Effector CD8-positive, alpha-beta T cell (primary cell): ENCODE measurements at places on chromosomes 13 and 19.
A peak's percentile ranks its signal among the peaks of the same experiment; 100 is the strongest.

GRCh38 chr19:37537391-37537947, 30.7 kb downstream of the ZNF793 start:
- no peak for DNase-seq

GRCh38 chr19:38453596-38453995, 20.1 kb downstream of the RYR1 start:
- DNase-seq = no peak

- peak; percentile 64 for DNase-seq
Measured at GRCh38 chr13:32538143-32538620, 413 bp downstream of the N4BP2L2 start.

- no peak for DNase-seq
Measured at GRCh38 chr13:40125336-40125735, 469.9 kb downstream of the COG6 start.

GRCh38 chr13:74206061-74206561, 71.9 kb upstream of the KLF12 start:
- no peak for DNase-seq

DNA sequence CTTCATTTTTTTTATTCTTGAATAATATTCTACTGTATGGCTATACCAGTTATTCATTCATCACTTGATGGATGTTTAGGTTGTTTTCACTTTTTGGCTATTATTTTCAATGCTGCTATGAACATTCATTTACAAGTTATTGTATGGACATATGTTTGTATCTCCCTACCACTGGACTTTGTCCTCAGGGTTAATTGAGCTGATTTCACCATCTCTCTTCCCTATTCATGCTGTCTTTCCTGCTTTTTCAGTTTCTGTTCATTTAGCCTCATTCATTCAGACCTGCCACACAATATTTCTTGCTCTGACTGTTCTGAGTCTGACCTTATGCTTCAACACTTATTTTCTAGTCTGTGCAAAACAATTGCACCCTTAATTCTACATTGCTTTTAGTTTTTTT, 12.3 kb upstream of the C1QTNF9B start:
- no peak for DNase-seq

DNA sequence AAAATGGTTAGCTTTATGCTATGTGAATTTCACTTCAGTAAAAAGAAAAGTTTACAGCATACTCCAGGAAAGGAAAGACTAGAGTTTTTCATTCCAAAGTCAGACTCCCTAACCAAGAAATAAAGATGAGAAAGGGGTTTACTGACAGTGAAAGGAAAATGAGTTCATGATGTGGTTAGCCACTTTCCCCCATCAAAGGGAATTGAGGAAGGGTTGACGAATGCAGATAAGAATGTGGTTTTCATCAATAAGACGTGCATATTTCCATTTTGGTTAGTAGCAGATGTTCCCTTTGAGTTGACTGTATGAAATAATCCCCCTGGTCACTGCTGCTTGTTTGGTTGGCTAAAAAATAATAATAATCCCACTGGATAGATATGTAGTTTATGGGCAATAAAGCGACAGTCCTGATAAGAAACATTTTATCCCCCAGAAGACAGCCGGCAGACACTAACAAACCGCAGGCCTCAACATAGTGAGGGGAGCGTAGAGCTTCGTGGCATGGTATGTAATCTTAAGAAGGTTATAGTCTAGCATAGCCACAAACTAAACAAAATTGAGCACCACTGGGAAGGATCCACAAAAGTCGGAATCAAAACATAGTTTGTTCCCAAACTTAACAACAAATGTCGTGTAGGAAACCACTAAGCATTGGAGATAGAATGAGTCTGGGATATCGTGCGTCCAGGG, 114.8 kb downstream of the COL4A2 start:
- DNase-seq = no peak

DNA sequence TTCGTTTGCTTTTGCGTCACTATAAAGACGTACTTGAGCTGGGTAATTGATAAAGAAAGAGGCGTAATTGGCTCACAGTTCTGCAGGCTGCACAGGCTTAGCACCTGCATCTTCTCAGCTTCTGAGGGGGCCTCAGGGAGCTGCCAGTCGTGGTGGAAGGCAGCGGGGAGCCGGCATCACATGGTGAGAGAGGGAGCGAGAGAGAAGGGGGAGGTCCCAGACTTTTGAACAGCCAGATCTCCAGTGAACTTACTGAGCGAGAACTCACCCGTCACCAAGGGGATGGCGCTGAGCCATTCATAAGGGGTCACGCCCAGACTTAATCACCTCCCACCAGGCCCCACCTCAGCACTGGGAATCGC, 58.7 kb upstream of the F7 start:
- DNase-seq = no peak

GRCh38 chr13:91904597-91904996, 506.2 kb downstream of the GPC5 start:
- DNase-seq = no peak

GRCh38 chr19:10237702-10238101, 6.6 kb upstream of the S1PR2 start:
- DNase-seq = no peak

DNA sequence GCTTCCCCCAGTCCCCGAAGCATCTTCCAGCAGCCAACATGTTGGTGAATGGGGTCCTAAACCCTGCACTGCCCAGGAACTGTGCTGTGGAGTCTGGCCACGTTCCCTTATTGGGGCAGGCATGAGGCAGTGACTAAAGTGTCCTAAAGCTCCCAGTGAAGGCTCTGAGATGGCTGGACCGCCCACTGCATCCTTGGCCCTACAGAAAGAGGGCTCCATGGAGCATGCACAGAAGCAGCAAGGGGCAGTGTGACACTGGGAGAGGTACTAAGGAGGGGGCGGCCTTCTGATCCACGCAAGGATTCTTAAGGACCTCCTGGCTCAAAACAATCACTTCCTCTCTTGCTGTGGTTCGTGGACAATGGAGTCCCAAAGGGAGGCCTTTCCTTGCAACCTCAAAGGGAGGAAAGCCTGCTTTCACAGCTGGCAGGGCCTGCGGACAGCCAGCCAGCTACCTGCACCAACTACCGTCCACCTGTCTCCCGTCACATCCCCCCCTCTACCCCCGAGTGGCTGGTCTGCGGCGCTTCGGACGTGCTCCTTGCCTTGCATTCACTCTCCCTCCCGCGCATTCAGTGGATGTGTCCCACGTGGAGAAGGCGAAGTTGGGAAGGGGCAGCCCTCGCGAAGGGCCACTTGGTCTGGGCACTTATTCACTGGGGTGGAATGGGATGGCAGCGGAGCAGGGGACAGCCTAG, 63.9 kb upstream of the STARD13 start:
- DNase-seq = no peak

DNA sequence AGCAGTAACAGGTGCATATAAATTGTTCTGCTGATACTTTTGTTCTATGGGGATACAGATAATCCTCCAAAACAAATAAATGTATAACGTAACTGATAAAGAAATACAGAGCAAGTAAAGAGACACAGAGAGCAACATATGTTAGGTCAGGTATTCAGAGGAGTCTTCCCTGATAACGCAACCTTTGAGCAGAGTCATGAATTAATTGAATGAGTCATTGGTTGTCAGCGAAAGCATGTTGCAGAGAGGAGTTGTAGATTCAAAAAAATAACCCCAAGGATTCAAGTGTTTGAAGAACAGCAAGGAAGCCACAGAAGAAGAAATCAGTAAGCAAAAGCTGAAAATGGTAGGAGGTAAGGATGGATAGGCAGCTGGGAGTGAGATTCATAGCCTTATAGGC, 245.2 kb downstream of the TBC1D4 start:
- no peak for DNase-seq
